GM12891 (cell line): ENCODE measurements at places on chromosomes 5 and 9.

DNA sequence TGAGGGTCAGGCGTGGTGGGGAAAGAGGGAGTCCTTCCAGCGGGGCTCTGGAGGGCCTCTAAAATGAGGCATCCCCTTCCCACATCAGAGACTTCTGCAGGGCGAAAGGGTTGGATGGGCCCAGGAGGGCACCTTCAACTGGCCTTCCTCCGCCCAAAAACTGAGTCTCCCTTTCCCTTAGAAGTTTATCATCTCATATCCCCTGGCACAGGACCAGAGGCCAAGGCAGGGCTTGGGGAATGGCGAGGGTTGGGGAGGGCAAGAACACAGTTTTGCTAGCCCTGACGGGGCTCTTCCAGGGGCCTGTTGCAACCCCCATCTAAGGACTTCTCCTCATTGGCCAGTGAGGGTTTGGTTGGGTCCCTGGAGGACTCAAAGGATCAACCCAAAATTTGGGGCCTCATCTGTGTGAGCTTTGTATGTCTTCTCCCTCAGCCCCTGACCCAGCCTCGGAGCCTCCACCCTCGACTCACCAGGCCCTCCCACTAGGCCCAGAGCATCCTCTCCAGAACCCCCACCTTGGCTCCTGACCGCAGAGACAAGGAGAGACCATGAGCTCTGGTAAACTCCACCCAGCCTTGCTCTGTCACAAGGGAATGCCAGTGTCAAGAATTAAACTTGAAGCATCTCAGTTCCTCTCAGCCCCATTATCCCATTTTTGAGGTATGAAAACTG is 24.1 kb downstream of the AQP7 start:
- no peak for DNase-seq

- no peak for DNase-seq
Observed at GRCh38 chr9:35254237-35254636, 92.4 kb downstream of the UNC13B start.

DNA sequence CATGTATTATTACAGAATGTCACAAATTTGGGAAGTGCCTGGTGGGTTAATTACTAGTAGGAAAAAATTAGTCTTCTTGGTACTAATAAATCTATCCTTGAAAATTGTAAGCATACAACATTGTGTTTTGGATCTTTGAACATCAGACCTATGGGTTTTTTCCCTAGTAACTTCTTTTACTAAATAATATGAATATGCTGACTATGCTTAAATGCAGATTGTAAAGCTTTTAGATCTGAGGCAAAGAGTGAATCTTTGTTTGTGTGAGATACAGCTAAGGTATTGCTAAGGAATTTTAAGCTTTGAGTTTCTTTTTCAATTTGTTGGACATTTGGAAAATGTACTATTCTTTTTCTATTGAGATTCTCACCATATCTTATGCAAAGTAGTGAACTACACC is 390.6 kb upstream of the CCNH start:
- no peak for DNase-seq

- no peak for DNase-seq
Observed at GRCh38 chr5:136749016-136749415, 383.7 kb upstream of the TRPC7 start.

GRCh38 chr5:92401492-92401891 is 1018.4 kb upstream of the ARRDC3 start:
- no peak for DNase-seq

- no peak for DNase-seq
Observed at GRCh38 chr5:110784901-110785300, 46.1 kb downstream of the SLC25A46 start.

DNA sequence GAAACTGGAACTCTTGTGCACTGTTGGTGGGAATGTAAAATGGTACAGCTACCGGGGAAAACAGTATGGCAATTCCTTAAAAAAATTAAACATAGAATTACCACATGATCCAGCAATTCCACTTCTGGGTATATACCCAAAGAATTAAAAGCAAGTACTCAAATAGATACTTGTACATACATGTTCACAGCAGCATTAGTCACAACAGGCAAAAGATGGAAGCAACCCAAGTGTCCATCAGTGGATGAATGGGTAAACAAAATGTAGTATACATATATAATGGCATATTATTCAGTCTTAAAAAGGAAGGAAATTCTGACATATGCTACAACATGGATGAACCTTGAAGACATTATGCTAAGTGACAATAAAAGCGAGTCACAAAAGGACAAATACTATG is 7.4 kb upstream of the SLC22A5 start:
- no peak for DNase-seq

DNA sequence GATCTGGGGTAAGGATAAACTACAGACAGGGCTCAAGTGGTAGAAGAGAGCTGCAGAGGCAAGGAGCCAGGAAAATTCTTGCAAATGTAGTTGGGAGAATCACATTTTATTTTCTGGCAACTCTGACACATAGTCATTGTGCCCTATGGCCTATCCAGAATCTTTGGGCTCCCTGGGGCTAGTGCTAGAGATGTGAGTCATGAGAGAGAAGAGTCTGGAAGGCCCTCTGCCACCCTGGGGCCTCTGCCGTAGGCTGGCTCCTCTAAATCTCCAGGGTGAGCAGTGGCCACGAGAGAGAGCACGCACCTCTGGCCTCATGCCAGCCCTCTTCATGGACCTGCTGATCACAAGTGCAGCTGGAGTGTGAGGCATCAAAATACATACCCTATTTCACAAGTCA is 74.3 kb upstream of the SSBP2 start:
- DNase-seq, result no peak

DNA sequence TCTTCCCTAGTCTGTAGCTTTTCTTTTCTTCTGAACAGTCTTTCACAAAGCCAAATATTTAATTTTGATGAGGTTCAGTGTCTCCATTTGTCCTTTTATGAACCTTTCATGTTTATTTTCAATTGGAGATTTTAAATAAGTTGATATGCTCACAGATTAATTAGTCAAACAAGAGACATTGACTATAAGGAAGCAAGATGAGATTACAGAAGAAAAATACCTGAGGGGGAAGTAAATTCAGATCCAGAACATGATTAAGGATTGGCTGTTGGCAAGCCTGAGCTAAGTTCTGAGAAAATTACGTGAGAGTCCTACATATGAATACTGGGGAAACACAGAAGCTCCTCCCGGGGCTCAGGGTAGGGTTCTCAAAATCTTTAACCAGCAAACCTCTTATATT is 1039.8 kb upstream of the SEMA6A start:
- DNase-seq, result no peak
